Amniotic epithelial cell (primary cell): ENCODE measurements at places on chromosomes 5 and 9.

DNA sequence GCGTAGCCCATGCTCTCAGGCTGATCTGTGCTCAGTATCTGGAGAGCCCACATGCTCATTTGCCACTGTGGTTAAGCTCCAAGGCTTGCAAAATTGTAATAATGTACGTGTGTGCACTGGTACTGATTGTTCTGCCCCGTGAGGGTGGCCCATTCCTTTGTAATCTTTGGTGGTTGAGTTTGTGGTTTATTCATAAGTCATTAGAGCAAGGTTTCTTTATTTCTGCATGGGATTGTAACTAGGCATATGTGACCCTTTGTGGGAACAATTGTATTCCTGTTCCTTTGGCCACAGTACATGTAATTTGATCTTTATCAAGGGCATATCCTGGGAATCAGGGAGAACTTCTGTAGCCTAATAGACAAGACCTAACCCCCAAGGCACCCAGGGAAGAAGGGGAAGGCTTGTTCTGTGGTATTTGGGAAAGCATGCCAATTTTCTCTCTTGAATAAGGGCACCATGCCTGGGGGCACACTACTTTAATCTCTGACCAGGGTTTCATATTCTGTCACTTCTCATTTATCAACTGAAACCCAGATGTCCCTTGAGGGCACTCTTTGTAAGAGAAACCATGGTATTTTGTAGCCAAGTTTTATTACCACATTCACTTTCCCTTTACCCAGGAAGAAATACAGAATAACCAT is 74.6 kb downstream of the NPR3 start:
- DNase-seq: peak; percentile 94

GRCh38 chr9:113645227-113645977 is 181.9 kb downstream of the RGS3 start:
- DNase-seq: no peak

- no peak for DNase-seq
Observed at GRCh38 chr5:93580927-93581445, at the start of gene NR2F1-AS1. Gene NR2F1-AS1 (minus strand): TSS chr5:93581219.

DNA sequence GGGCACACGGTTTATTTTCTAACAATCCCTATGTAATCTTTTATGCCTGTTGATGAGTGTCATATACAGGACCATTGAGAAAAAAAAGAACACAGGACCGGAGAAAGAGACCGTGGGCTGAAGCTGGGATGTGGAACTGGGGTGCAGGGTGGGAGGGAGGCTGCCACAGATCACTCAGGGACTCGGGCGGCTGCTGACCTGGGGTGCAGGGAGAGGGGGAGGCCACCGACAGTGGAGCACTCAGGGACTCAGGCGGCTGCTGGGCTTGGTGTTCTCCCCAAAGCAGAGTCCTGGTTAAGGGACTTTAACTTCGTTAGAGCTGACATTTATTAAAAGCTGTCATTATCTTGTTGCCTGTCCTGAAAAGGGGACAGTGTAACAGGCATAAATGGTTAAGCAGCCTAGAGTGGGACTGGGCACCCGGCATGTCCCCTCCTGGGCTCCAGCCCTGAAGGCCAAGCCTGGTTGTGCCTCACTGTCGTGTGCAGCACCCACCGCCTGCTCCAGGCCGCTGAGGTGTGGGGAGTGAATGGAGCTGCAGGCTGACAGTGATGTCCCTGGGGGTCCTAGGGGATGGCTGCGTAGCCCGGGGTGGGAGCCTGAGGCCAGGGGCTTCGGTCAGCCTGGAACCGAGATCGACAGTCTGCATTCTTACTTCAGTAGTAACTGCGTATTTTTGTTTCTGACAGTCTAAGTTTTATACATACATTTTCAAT is 14.0 kb downstream of the NDUFS6 start:
- DNase-seq: no peak

DNA sequence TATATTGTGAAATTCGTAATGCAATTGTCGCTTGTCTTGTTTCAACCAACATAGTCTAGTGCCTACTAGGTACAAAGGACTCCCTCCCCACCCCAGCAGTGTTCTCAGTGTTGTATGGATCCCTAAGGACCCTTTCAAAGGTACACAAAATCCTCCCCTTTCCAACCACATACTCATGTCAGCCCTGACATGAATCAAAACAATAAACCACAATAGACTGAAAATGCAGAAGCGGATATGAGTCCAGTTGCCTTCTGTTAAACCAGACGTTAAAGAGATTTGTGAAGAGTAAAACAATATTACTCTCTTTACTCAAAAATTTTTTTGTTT is 82.4 kb upstream of the IFNK start:
- no peak for DNase-seq

DNA sequence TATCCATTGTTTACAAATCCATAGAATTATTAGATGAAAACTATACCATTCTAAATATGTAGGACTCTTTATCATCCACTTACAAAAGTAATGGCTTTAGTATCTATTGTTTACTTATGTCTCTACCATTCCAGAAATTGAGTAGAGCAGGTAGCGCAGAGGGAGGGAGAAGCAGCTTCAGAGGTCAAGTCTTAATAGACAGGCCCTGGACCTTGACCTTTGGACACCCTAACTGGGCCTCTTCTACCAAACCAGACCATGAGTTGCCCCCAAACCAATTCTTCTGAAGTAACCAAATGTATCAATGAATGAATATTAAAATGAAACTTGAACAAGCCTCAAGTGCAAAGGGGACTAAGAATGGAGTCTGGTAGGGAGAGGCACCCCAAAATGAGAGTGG is 124.9 kb upstream of the ANKRD55 start:
- DNase-seq: no peak

- DNase-seq: no peak
Observed at GRCh38 chr5:153594785-153595184, 104.3 kb downstream of the GRIA1 start.

DNA sequence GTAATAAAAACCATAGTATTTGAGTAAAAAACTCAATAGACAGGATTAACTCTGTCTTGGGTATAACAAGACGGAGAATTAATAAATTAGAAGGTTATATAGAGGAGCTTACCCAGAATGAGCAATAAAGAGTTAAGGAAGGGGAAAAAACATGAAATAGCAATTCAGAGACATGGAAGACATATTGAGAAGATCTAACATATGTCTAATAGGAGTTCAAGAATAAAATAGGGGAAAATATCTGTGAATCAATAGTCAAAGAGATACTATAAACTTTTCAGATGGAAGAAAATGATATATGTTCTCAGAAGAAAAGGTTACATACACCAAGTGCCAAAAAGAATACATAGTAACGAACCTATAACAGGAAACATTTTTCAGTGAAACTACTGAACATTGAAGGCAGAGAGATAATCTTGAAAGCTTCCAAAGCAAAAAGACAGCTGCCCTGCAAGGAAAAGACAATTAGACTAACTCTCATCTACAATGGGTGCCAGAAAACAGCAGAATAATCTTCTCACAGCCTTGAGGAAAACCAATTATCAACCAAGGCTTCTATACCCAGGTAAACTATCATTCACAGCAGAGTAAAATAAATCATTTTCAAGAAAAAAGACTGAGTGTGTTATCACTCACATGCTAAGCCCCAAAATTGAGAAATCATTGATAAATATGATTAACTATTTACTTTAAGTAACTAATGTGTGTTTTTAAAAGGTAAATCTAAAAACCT is 106.0 kb downstream of the ENC1 start:
- no peak for DNase-seq

GRCh38 chr5:1732945-1733344 is 66.7 kb downstream of the MRPL36 start:
- DNase-seq: no peak

GRCh38 chr9:14236591-14236990 is 77.3 kb downstream of the NFIB start:
- no peak for DNase-seq

DNA sequence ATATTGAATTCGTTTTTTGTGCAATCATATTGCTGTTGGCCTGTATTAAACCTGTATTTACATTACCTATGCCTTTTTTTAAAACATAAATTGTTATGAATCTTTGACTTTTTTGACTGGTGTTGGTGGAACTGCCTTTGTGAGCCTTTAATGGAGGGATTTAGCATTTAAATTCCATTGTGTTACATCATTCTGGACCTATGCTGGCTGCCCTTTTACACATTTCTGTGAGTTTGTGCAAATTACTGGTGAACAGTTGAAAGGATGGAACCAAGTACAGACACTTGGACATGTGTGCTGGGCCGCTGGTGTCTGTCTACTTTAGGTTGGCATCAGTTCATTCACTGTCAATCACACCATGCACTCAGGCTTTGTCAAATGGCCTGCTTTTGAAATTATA is 3.4 kb downstream of the SNX18 start:
- peak; percentile 31 for DNase-seq

- DNase-seq: no peak
Observed at GRCh38 chr5:112532654-112533360, 113.7 kb upstream of the EPB41L4A start.
